Right forelimb (tissue), 1 donor: ENCODE measurements at places on chromosomes 13 and 19.

DNA sequence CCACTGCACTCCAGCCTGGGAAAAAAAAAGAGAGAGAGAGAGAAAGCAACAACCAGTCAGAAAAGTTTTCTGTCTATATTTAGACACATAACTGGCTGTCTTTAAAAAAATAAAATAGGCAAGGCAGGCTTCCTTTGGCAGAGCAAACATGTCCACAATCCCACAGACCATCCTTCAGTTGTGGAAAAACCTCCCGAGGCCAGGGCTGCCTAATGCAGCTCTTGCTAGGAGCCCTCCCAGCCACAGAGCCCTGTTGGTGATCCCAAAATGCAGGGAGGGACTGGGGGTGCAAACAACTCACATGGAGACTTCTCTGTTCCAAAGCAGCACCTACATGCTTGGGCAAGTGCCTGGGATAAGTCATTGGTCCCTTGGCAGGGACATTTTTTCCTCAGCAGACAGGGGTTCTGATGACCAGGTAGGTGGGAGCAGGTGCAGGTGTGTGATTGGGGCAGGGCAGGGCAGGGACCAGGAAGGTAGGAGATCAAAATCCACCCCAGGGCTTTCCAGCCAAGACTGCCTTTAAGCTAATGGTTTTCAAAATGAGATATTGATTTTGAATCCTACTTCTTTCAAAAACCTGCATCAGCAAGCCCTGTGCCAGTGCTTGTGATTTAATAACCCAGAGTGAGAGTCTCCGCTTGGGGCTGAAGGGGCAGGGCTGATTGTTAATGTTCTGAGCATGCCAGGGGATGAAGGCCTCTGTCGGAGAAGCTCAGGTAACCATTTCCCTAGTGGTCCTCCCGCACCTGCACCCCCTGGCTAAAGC, 178.5 kb downstream of the USP12 start:
- no peak for DNase-seq

- DNase-seq: no peak
Observed at GRCh38 chr19:37470216-37470615, 1.1 kb downstream of the ZNF570 start.

GRCh38 chr13:113554333-113554700, 30.2 kb upstream of the TFDP1 start:
- DNase-seq: peak; percentile 11

- no peak for DNase-seq
Observed at GRCh38 chr13:109760402-109760801, 26.0 kb downstream of the IRS2 start.

GRCh38 chr13:93029536-93029935, 197.1 kb upstream of the GPC6 start:
- DNase-seq: no peak

DNA sequence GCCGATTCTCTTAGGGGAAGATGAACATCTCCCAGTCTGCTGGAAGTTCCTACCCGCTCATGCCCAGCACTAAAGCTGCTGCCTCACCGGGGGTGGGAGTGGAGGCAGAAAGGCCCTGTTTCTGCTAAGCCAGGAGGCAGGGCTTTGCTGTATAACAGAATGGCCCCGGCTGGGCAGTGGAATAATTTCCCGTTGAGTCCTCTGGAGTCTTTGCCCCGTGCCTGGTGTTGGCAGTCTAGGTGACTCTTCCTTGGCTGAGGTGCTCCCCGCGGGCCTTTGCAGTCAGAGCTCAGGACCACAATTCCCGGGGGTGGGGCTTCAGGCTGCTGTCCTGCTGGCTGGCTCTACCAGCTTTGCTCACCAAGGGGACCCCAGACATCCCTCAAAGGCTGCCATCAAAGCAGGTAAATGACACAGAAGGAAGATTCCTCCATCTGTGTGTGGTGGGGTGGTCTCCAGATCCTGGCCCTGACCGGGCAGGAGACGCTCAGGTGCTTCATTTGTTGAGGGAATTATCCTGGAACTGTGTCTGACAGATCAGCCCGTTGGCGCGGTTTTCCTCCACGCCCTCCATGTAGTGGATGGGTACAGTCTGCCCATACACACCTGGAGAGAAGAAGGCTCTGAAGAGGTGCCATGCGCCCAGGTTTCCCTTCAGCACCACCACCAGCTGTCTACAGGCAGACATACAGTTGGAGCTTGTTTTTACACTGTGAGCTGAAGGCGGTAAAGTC, 209.9 kb downstream of the TEX29 start:
- no peak for DNase-seq

DNA sequence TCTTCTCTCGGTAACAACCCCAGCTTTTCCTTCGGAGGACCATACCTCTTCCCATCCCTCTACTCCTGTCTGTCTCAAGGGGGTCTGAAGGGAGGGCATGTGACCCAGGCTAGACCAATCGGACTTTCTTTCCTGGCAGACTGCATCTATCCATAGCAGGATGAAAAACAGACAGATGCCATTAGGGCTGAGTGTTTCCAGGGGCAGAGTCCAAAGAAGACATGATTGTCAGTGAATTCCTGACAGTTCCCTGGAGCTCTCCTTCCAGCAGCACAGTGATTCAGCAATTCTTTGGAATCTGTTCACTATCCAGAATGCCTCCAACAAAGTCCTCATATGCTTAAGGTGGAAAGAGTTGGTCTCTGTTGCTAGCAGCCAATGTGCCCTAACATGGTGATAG, 189.8 kb downstream of the KCTD12 start:
- no peak for DNase-seq
